Heart right ventricle (tissue), 16 donors: ENCODE measurements at places on chromosomes 16 and 17. TPM values are rescaled to one million over a fixed set of nuclear protein-coding genes. Genes with fewer than 3 reads are reported as not detected.

The CCL8 gene
- polyA plus RNA-seq = not detected

The ENPP7 gene
- not detected for polyA plus RNA-seq

The KRTAP4-5 gene
- not detected for polyA plus RNA-seq

The KIFC3 gene
- polyA plus RNA-seq = 97.4 TPM

DNA sequence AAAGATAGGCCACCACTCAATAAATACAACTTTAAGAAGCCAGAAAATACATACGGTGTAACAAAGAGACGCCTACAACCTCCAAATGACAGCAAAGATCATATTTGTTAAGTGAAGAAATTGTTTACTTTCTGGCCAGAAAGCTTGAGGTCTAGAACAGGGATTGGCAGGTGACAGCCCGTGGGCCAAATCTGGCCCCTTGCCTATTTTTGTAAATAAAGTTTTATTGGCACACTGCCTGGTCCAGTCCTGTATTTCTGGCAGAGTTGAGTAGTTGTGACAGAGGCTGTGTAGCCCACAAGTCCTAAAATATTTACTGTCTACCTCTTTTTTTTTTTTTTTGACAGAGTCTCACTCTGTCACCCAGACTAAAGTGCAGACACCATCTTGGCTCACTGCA lies 3.4 kb upstream of the CLEC19A start:
- DNase-seq = no peak

GRCh38 chr17:1683459-1683858 lies 1.2 kb downstream of the PRPF8 start:
- DNase-seq = no peak

DNA sequence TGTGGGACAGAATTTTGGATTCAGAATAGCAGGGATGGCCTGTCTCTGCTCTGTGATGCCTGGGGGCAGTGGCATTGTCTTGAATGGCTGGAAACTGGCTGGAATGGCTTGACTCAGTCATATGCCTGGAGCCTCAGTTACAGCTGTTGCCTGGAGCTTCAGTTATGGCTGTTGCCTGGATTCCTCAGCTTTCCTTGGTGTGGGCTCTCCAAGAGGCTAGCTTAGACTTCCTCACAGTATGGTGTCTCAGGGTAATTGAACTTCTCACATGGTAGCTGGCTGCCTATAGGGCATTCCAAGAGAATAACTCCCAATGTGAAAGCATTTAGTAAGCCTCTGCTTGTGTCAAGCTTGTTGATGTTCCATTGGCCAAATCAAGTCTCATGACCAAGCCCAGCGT lies 21.1 kb downstream of the KRT23 start:
- no peak for DNase-seq

DNA sequence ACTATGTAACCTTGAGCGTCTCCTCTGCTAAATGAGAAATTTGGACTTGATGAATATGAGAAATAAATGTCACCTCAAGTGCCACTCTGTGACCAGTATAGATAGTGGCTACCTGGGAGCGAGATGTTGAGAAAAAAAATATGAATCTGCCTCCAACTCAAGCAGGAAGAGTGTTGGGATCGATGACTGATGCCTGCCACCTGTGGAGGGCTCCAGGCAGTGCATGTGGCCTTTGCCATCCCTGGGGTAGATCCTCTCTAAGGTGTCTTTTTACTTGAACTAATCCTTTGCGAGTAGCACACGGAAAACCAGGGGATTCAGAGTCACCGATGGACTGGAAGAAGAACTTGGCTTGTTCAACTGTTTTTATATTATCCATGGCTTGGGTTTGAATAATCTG lies 9.4 kb downstream of the CCDC182 start:
- DNase-seq = no peak
